Stimulated activated CD4-positive, alpha-beta T cell treated with anti-CD3 and anti-CD28 coated beads, Interleukin-4, amount 100 ng/mL, for 1 hour (primary cell): ENCODE measurements at places on chromosomes 16 and 17.

- no peak for DNase-seq
Observed at GRCh38 chr16:82059161-82059982, 24.3 kb downstream of the HSD17B2 start.

- no peak for DNase-seq
Observed at GRCh38 chr16:71214746-71215381, 15.7 kb downstream of the HYDIN start.

DNA sequence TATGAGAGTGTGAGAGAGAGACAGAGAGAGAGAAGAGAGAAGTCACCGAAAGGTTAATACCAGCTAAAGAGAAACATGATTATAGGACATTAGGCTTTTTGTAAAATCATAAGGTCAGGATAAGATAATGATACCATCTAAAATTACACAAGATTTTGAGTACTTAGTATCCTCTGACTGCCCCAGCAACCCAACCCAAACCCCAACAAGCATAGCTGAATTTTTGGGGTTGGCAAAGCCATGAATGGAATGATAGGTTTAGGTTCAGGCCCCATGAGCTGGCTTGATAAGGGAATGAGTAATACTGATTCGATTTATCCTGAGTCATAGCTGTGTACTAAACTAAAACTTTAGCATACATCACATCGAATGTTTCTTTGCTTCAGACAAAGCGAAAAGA, 259.5 kb downstream of the IRX3 start:
- DNase-seq, result no peak

GRCh38 chr17:38498353-38498752, 70.1 kb downstream of the ARHGAP23 start:
- no peak for DNase-seq

DNA sequence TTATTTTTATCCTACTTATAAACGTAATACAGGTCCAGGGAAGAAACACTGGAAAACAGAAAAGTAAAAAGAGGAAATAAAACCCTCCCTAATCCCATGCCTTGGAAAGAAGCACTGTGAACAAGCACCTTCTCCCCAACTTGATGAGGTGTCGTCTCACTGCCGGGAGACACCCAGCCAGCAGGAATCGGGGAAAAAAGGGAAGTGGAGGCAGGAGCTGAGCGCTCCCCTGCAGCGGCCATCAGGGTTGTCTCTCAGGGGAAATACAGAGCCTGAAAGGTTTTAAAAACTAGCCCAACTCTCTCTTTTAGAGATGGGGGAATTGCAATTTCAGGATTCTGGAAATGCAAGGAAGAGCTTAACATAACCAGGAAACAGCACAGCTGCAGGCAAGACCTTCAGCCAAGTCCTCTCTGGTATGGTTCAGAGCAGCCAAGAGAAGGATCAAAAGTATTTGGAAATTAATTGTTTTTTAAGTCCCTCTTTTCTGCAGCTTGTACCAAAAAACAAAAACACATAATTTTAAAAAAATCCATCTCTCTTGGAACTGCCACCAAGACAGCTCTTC, 96.3 kb upstream of the RCVRN start:
- DNase-seq, result no peak

GRCh38 chr16:15976929-15977637, 27.7 kb downstream of the ABCC1 start:
- DNase-seq, result no peak

DNA sequence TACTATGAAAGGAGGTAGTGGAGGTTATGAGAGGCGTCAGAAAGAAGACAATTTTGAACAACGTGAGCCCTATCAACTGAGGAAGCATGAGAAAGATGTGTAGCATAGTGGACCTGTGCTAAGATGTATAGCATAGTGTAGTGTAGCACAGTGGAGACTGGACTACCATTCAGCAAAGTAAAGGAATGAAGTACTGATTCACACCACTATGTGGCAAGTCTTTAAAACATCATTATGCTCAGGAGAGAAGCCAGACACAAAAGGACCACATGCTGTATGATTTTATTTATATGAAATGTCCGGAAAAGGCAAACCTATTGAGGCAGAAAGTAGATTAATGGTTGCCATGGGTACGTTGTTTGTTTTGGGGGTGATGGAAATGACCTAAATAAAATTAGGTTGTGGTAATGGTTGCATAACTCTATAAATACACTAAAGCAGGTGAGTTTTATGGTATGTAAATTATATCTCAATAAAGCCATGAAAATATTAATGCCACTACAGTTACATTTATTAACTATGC, 20.4 kb upstream of the XYLT1 start:
- no peak for DNase-seq

GRCh38 chr16:68371706-68372380, 61.0 kb downstream of the PRMT7 start:
- no peak for DNase-seq

DNA sequence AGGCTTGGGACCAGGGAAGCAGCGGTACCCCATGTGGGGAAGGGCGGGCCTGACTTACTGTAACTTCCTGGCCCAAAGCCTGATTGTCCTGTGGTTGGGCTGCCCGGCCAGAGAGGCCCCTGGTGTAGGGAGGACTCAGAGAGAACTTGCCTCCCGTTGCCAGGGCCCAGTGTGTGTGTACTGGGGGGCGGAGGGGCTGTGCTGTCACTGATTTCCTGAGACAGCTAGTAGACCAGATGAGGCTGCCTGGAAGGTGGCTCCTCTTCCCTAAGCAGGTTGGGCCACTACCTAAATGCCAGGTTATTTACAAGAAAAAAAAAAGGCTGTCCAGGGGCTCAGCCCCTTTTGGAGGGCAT, 16.7 kb downstream of the SOCS3 start:
- no peak for DNase-seq

DNA sequence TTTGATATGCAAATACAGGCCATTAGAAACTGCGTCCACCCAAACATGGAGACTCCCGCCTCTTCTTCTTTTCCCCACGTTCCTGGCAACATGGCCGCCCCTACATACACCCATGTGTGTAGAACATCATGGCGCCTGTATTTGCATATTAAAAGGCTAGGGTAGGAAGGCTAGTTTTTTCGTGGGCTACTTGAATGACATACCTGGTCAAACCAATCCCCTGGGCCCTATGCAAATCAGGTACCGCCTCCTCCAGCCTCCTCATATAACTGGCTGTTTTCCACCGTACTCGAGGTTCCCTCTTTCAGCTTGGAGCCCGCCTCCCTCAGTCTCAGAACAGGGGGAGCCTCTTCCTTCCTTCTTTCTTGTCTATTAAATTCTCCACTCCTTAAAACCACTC, 840 bp upstream of the CD300LB start:
- DNase-seq, result no peak

- DNase-seq, result no peak
Observed at GRCh38 chr17:40329839-40330794, 21.1 kb downstream of the RARA start.

DNA sequence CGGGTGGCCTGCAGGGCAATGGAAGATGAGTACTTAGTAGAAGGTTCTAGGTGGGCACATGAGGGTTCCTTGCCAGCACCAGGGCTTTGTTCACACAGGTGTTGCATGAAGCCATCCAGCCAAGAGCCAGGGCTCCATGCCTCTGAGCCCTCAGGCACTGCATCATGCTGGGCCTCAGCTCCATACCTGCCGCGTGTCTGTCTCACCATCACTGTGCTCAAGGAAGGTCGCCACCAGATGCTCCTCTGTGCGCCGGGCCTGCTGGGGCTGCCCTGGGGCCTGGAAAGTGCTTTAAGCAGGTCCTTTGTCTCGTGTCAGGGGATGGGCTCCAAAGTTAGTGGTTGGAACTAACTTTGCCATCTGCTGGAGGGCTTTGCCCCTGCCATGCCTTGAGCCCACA, 25.6 kb downstream of the C16orf90 start:
- DNase-seq, result no peak

- DNase-seq, result no peak
Observed at GRCh38 chr17:11550431-11550830, 47.8 kb upstream of the DNAH9 start.

- DNase-seq, result peak; percentile 46
Observed at GRCh38 chr17:7858522-7858810, 663 bp downstream of the CYB5D1 start.

- peak; percentile 90 for DNase-seq
Observed at GRCh38 chr17:81484195-81484979, 28.2 kb downstream of the ACTG1 start.

GRCh38 chr16:52932321-52932720, 120.4 kb downstream of the CHD9NB start:
- no peak for DNase-seq
